ENCODE measurements at places on chromosomes 7 and 10.
A peak's percentile ranks its signal among the peaks of the same experiment; 100 is the strongest.

- no peak for DNase-seq
Measured at GRCh38 chr7:26854876-26855855, 9.2 kb downstream of the SKAP2 start.

DNA sequence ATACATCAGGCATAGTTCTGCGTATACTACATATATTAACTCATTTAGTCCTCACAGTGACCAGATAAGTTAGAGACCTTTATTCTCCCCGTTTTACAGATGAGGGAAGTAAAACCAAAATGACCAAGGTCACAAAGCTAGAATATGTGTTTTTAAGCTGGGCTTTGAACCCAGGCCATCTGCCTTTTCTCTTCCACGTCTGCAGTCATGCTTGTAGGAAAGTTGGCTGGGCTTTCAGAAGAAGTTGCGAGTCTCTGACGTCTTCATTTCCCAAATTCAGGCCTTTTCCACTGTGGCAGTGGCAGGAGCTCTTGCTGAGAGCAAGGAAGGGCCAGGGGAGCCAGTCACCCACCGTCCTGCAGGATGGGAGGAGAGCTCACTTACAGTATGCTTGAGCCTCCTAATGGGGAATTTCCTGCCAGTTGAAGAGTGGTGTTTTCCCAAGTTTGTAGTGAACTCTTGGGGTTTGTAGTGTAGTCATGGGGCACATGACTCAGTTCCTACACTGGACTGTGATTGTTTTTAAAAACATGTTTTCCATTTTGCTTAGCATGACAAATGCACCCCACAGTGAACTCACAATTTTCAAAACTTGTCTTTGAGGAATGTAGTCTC is 34.2 kb downstream of the CYP17A1 start:
- peak; percentile 56 for DNase-seq

GRCh38 chr10:88791924-88792323 is 10.6 kb upstream of the LIPM start:
- no peak for DNase-seq

GRCh38 chr7:88401009-88401623 is 94.4 kb upstream of the STEAP4 start:
- DNase-seq: no peak

DNA sequence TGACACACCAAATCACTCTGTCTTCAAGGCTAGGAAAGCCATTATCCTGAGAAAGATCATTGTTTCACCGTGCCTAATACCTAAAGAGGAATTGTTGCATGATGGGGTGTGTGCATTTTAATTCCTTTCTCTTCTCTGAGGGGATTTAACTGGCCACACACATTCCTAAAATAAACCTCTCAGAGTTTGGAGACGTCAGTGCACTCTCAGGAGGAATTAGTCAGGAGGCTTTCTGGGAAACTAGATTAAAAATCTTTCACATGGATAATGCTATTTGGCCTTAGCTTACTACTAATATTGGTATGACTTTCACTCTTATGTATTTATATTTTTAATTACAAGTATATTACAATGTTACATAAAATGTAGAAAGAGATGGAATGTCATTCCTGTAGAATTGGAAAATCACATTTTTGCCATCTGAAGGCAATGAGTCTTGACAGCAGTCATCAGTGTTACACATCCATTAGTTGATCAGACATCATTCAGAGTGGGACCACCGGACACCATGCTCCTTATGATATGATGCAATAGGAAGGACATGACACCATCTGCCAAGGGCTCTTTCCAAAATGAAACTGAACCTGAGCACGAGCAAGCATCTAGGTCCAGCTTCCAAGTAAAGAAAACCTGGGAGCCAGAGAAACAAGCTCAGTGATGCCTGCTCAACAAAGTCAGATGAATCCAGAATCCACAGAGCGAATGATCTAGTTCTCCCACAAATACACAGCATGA is 43.1 kb upstream of the TMEM273 start:
- no peak for DNase-seq

DNA sequence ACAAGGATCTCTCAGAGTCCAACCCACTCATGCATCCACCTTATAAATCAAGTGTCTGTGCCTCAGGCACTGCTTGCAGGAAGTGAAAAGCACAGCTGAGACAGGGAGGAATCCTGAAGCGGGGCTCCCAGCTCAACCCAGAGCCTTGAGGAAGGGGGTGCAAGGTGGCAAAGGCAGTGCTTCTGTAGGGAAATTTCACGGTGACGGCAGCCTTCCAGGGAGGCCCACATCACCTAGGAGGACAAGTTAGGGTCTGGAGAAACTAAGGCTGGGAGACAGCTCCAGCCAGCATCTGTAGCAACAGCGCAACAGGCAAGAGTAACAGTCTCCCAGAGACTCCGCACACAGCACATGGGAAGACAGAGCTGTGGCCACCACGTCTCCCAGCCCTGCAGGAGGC is 2.7 kb downstream of the AOC1 start:
- DNase-seq: no peak

GRCh38 chr7:44277391-44277790 is 48.0 kb downstream of the CAMK2B start:
- DNase-seq: no peak

Measured in fibroblast of skin of left biceps (primary cell).